ENCODE measurements at places on chromosomes 7 and 10.

- no peak for DNase-seq
Measured at GRCh38 chr10:60185421-60185820, 204.3 kb downstream of the ANK3 start.

GRCh38 chr10:126006906-126007305 lies 110.5 kb downstream of the FANK1 start:
- no peak for DNase-seq

- no peak for DNase-seq
Measured at GRCh38 chr7:37740398-37740797, 56.8 kb downstream of the GPR141 start.

DNA sequence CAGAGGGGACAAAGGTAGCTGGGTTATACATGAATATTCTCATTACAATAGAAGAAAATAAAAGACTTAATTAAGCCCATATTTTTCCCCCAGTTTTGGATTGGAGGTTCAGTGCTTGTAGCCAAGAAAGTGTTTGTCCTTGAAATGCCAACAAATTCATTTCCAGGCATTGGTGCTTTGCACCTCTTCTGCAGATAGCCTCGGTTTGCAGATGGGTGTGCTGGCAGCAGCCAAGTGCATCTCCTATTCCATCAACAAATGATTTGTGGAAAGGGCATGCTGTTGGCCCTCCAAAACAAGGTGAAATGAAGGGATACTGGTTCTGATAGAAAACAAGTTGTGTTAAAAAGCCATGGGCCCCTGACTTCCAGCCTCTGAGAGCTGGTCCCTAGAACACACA lies 187.3 kb downstream of the DPY19L1 start:
- no peak for DNase-seq

DNA sequence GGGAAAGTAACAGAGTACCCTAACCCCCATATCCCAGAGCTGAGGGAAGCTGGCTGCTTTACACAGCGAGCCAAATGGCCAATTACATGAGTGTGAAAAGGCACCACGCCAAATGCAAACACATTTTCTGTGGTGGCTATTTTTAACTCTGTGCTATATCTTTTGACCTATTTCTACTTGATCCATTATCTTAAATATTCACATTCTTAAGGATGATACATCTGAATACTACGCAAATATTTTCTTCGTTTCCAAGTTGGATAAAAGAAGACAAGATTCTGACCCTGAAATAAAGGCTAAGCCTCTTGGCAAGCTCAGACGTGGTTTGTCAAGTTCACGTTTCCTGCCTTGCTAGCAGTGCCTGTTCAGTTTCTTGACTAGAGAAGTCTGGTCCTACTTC lies 146.7 kb upstream of the TMEM196 start:
- peak; percentile 93 for DNase-seq

- DNase-seq, result no peak
Measured at GRCh38 chr7:114418117-114418516, 3.5 kb downstream of the FOXP2 start.

GRCh38 chr7:119175911-119176627 lies 951.6 kb downstream of the ANKRD7 start:
- peak; percentile 69 for DNase-seq

GRCh38 chr10:133481657-133482056 lies 27.9 kb downstream of the SCART1 start:
- no peak for DNase-seq

All from iris pigment epithelial cell (primary cell).